ENCODE measurements at places on chromosomes 7 and 10. TPM values are rescaled to one million over a fixed set of nuclear protein-coding genes. Genes with fewer than 3 reads are reported as not detected.

The ZNF212 gene
- total RNA-seq = 8.7 TPM

The ENTPD1 gene
- not detected for total RNA-seq

The GCK gene
- total RNA-seq = under 0.01 TPM

The ALOX5 gene
- not detected for total RNA-seq

The SGCE gene
- total RNA-seq = 62.4 TPM

The CALML3 gene
- total RNA-seq = not detected

The NRG3 gene
- total RNA-seq = 0.22 TPM

The MBL2 gene
- not detected for total RNA-seq

The SNX10 gene
- total RNA-seq = 0.54 TPM

All from placental epithelial cell (primary cell).